T-helper 2 cell treated with Interferon-gamma antibody and Interleukin-4, amounts not matched to agents 5 μg/mL and 100 μg/mL, for 36 hours (primary cell): ENCODE measurements at places on chromosomes 2 and 18.

- no peak for DNase-seq
Measured at GRCh38 chr2:166135849-166136258, 8.0 kb upstream of the SCN1A start.

DNA sequence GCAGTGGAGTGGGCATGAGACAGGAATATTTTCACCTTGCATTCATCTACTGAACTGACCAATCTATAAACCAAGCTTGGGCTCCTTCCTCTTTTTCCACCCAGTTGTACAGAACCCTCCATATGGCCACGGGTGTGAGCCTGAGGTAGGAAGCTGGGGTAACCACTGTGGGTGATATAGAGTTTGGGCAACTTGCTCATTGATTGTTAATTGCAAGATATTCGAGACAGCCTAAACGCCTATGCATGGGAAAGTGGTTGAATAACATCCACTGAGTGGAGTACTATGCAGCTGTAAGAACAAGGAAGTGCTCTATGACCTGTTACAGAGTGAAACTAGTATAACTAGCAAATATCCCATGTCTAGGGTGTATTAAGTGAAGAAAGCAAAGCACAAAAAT, 7.3 kb upstream of the VAPA start:
- DNase-seq = no peak

DNA sequence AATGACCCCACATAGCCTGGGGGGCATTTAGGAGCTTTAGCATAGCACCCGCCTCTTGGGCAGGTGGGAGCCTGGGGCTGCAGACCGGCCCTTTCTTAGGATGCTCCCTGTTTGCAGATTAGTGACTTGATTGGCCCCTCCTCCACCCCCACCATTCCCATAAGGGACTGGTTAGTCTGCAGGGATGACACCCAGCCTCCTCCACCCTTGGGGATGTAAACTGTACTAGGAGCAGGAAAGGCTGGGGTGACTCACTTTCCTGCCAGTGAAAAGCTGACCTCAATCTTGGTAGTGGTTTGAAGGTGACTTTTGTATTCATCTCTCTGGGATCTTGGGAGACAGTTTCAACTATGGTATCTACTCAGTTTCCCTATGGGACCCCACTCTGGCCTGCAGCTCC, 24.2 kb downstream of the CTIF start:
- DNase-seq = no peak

DNA sequence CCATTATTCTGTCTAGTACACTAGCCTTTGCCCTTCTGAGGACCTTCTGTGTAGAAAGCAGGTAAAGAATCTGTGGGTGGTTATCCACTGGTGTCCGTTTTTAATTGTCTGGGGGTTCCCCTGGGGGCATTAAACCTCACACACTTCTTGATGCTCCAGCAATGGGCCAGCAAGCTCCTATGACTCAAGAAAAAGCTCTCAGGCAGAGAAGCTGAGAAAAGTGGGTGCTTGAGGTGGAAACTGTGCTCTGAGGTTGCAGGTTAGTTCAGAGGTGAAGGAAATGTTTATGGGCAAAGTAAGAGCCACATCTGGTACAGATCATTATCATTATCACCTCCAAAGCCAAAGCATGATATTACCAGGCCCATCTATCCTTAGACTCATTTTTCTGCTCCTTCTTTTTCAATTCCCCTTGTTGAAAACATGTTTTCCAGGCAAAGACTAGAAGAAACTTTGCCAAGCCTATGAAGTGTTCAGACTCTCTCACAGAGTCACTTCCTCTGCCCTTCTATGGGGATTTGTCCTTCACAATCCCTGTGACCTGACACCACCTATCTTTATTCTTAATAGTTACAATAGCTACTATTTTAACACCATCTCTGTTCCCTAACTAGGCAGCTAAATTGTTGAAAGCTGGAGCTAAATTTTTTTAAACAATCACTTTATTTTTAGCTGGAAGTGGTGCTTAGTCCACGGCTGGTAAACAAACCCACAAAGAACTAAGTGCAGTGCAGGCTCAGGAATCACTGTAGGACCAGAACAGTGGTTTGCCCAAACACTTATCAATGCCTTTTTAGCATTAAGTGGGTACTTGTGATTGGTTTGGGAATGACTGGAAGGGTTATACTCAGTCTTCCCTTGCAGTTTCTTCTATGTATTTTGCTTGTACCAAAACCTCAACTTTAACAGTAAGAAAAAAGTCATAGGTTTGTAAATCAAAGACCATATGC, 512.8 kb upstream of the POU3F3 start:
- DNase-seq = no peak

DNA sequence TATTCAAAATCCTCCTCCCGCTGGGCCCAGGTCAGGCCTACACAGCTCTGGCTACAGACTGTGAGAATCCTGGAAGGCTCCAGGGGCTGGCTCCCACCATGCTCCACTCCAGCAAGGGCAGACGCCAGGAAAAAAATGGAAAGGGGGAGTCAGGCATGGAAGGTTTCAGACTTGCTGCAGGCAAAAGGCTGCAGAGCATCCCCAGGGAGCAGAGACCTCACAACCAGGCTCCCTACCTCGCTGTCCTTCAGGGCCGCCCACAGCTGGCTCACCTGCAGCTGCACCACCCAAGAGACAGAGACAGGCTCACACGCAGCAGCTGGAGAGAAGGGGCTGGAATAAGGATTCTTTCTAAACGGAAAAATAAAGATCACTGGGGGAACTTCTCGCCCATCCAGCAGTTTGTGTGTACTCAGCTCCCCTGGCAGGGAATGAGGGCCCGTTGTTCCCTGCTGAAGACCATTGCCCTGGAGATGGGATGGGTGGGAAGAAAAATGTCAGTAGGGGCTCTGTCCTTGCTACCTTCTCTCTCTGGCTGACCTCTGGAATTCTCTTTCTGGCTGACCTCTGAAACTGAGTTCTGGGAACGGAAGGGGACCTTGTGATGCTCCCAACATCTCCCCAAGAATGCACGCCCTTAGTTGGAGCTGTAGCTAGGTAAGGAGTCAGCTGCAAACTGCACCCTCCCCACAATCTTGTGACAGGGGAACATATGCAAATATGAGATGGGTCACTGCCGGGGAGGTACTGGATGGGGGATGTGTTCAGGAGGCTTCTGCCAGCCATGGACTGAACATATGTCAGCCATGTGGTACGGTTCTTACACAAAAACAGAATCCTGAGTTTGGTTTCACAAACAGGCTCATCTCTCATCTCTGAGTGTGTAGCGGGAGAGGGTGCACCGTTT, 34.5 kb downstream of the BCL2 start:
- no peak for DNase-seq

DNA sequence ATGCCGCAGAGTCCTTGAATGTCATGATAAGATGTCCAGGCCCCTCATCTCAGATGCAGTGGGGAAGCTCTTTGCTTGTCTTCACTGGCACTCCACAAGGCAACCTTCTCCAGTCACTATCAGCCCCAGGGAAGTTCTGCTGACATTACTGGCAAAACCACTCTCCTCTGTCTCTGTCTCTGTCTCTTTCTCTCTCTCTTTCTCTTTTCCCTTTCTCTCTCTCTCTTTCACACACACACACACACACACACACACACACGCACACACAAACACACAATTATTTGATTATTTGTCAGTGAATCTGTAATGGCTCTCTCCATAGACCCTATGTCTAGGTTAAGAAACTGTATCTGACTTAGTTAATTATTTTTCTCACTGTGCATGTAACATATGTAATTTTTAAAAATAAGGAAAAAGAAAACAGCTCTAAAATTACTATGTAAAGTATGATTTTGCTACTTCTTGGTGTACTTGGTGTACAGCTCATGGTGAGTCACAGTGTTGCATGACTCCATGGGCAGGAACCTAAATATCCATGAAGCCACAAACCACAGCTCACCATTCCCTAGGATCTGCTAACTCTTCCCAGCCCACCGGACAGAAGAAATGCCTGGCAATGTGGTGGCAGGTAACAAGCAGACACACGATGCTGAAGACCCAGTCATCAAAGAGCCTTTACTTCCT, 594.9 kb upstream of the ID2 start:
- no peak for DNase-seq

DNA sequence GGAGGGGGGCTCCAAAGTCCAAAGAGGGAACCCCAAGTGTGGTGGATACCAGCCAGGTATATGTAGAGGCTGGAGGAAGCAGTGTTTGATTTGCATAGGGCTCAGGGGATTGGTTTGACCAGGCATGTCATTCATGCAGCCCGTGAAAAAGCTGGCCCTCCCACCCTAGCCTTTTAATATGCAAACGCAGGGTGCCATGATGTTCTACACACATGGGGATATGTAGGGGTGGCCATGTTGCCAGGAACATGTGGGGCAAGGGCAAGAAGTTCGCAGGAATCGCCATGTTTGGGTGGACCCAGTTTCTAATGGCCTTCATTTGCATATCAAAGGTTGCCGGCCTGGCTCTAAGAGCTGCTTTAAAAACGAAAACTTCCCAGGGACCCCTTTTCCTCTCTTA, 33.6 kb downstream of the B3GNT7 start:
- no peak for DNase-seq

GRCh38 chr2:108988796-108989713, at the start of gene EDAR:
Gene EDAR, minus strand, starts transcription at chr2:108989220. Its CDS starts 58,206 bp downstream, at chr2:108931014.
- peak; percentile 5 for DNase-seq

- no peak for DNase-seq
Measured at GRCh38 chr2:98177286-98177685, 90.3 kb downstream of the VWA3B start.

- no peak for DNase-seq
Measured at GRCh38 chr18:71529703-71530303, 1014.3 kb downstream of the CBLN2 start.

DNA sequence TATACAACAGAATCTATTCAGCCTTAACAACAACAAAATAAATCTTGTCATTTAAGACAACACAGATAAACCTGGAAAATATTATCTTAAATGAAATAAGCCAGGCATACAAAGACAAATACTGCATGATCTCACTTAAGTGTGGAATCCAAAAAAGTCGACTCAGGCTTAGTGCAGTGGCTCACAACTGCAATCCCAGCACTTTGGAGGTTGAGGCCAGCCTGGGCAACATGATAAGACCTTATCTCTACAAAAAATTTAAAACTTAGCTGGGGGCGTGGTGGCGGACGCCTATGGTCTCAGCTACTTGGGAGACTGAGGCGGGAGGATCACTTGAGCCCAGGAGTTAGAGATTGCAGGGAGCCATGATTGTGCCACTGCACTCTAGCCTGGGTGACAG, 75.2 kb upstream of the RNU4ATAC start:
- no peak for DNase-seq

DNA sequence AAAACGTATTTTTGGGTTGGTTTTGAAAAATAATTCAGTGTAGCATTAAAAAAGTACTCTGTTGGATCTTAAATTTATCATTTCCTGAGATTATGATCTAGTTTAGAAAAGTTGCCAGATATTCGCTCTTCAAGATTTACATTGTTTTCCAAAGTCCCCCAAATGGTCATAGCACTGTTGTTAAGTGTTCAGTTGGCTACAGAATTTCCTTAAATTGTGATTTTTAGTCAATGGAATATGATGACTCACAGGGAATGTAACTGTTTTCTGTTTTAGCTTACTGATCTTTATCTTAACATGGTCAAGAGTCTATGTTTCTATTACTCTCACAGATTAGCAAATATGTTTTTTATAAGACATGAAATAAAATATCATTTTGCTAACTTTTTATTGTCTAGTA, 23.2 kb downstream of the PLCL1 start:
- no peak for DNase-seq

DNA sequence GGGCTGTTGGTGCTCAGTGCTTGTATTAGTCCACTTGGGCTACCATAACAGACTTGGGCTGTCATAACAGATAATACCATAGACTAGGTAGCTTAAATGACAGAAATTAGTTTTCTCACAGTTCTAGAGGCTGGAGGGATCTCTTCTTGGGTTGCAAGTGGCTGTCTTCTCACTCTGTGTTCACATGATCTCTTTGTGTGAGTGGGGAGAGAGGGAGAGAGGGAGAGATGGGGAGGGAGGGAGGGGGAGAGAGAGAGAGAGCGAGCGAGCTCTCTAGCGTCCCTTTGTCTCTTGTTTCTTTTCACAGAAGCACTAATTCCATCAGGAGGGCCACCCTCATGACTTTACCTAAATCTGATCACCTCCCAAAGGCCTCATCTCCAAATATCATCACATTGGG, 4.5 kb upstream of the XRCC5 start:
- no peak for DNase-seq

DNA sequence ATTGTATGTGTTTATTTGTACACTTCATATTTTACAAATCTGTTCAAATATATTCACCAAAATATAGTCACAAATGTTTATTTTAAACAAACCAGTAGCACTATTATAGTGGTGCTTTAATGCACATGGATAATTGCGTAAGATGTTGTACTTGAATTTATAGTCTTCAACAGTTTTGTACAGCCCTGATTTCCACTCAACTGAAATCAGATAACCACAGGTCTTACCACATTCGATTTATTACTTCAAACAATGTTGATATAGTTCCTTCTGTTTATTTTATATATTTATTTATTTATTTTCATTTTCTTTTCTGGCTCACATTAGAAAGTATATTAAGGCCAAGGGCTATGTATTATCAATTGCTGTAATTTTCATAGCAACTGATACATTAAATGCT, 99.4 kb upstream of the ZNF804A start:
- no peak for DNase-seq

DNA sequence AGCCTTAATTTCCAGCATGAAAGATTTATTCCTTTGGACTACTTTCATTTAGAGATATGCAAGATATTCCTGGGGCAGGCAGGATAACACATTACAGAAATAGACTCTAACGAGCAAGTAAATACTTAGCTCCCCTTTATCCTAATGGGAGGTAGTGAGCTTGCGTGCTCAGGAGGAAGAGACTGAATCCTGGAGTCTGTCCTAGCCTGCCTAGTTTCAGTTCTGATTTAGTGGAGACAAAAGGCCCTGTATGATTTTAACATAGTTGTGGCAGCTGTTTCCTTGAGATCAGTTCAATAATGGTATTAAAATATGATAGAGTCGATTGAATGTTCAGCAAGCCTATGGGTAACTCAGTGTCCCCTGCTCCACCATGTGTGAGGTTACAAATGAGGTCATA, 109.5 kb downstream of the FMNL2 start:
- no peak for DNase-seq

GRCh38 chr2:213868526-213868925, 542.3 kb upstream of the VWC2L start:
- no peak for DNase-seq

DNA sequence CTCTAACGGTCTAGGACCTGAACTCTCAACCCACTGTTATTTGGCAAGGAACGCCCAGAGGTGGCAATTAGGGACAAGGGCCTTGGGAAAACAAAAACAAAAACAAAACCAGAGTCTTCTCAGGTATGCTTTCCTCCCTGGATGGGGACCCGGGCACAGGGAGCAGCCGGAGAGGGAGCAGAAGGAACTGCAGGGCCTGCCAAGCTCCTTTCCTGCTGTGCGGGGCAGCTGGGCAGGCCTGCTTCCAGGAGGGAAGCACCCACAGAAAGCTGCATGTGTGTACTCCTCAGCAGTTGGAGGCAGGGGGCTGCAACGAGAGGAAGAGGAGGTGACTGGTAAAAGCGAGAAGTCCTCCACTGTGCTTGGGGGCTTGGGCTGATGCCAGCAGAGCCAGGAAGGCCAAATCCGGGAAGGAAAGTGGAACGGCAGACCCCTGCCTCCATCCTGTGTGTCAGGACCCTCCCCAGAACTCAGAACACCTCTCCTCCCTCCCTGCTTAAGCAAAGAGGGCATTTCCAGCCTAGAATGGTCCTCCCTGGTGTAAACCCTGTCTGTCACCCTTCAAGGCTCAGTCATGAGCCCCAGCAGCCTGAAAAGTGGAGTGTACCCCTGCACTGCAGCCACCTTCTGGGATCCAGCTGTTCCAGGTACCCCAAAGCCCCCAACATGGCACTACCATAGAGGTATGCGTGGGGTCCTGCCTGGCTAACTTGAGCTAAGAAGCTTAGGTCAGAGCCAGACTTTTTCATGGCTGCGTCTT, 56.3 kb downstream of the DNMT3A start:
- DNase-seq = no peak
